ENCODE measurements at places on chromosomes 6 and 20. TPM values are rescaled to one million over a fixed set of nuclear protein-coding genes. Genes with fewer than 3 reads are reported as not detected.

- DNase-seq = no peak
Measured at GRCh38 chr6:34020807-34021553, 124.9 kb downstream of the GRM4 start.

The CRIP3 gene
- 1.8 TPM for polyA plus RNA-seq

- no peak for DNase-seq
Measured at GRCh38 chr6:132068766-132069165, 117.6 kb upstream of the CCN2 start.

The HLA-DOA gene
- polyA plus RNA-seq = 25.3 TPM

The HLA-DOB gene
- 0.24 TPM for polyA plus RNA-seq

The LRP11 gene
- 21.8 TPM for polyA plus RNA-seq

GRCh38 chr20:58840816-58841538, 9.7 kb downstream of the GNAS-AS1 start:
- no peak for DNase-seq

The RIN2 gene
- 17.5 TPM for polyA plus RNA-seq

The GLO1 gene
- 154 TPM for polyA plus RNA-seq

DNA sequence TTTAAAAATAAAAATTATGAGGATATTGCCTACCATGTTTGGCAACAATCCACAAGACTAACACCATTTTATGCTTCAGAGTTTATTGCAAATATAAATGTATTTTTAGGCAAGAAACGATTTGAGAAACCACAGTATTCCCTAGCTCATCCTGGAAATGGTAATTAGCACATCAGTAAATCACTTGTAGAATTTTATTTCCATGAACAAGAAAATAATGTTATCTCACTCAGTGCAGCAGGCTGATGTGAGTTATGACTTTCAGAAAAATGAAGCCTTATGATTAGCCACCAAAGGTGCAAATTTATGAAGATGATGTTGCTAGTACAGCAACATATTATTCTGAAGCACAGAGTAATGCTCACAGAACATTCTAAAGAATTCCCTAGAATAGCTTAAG, 127.7 kb upstream of the GJE1 start:
- DNase-seq = no peak

DNA sequence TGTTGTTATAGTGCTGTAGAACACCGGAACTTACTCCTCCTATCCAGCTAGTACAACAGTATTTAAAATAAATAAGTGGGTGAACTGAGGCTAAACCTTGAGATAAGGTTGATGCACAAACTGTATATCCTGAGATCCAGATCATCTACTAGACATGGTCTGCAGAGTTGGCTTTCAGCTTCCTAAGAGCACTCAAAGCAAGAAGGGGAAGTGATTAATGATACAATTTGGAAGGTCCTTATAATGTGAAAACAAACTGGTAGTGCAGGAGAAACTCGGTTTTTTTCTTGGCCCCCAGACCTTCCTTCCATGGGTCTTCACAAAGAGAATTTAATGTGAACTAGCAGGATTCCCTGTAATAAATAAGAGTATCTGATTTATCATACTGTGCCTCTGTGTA, 27.4 kb upstream of the RREB1 start:
- DNase-seq = no peak

GRCh38 chr6:27894839-27895762, 17.1 kb downstream of the OR2B2 start:
- peak; percentile 58 for DNase-seq

The TMEM63B gene
- 25.7 TPM for polyA plus RNA-seq

DNA sequence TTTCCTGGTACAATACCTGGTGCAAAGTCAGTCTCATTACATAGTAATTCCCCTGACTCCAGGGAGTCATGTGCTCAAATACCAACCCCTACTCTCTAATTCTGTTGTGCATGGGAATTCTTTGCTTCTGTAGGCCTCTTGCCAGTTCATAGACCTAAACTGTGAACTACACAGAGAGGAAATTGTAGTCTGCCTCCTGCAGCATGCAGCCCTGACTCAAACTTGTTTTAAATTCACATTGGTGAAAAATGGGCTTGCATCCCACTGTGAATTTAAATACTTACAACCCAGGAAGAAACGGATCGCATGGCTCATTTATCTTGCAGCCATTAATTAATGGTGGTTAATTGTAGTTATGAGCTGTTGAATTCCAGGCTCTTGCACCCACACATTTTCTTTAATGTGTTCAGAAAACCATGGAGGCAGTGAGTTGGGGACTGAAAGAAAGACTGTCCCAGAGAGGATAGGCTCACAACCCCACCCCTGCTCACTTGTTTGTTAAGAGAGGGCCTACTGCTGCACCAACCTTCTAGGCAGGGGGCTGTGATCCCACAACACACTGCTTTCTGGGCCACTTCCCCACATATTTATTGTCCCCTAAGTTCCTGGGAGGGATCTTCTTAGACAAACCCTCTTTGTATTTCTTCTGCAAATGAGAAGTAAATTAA, 579.1 kb downstream of the DHX35 start:
- no peak for DNase-seq

The SNX9 gene
- 48.0 TPM for polyA plus RNA-seq

DNA sequence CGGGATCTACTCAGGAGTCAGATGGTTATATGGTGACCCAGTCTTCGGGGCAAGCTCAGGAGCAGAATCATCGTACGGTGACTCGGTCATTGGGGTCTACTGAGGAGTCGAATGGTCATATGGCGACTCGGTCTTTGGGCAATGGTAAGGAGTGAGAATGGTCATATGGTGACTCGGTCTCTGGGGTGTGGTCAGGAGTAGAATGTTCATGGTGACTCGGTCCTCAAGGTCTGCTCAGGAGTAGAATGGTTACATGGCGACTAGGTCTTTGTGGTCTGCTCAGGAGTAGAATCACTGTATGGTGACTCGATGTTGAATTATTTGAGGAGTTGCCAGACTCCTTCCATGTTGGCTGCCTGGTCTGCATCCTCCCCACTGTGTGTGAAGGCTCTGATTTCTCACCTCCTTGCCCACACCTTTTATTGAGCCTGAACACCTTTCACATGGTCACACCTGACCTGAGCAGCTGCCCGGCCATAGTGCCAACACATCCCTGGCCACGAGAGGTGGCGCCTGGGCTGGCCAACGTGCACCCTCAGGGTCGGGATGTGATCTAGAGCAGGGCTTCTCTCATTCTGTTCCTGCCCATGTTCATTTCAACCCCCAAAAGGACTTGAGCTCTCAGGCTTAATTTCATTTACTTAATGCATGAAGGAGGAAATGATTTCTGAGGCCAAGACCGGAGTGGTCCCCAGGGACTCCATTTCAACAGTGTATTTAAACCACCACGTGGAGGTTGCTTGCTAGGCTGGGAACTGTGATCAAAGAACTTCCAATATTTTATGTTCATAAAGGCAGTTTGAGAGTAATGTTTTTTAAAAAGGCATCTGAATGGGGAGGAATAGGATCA, 119.5 kb downstream of the PHACTR3 start:
- DNase-seq = no peak

GRCh38 chr6:125539892-125540291, 209.5 kb upstream of the HEY2 start:
- DNase-seq = no peak

The SYTL3 gene
- polyA plus RNA-seq = 1.9 TPM

DNA sequence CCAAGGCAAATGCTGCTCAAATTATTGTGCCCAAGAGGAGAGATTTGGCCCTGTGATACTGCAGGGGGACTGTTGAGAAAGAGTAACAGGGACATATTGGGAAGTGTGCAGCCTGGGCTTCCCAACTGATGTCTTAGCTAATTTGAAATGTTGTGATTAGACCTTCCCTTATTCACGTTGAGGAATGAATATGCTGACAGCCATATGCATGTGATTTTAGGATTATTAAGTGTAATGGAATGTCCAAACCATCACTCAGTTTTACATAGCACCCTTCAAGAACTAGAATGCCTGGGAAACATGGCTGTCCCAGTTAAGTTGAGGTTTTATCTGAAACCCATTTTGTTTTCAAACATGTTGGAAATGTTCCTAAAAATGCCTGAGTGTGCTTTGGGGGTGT, 81.4 kb downstream of the CARMIL1 start:
- DNase-seq = no peak

The NKX2-4 gene
- polyA plus RNA-seq = not detected

- no peak for DNase-seq
Measured at GRCh38 chr20:54570561-54570960, 95.2 kb downstream of the DOK5 start.

Data from ovary (tissue), 10 donors.